ENCODE measurements at places on chromosomes 3 and 15.

DNA sequence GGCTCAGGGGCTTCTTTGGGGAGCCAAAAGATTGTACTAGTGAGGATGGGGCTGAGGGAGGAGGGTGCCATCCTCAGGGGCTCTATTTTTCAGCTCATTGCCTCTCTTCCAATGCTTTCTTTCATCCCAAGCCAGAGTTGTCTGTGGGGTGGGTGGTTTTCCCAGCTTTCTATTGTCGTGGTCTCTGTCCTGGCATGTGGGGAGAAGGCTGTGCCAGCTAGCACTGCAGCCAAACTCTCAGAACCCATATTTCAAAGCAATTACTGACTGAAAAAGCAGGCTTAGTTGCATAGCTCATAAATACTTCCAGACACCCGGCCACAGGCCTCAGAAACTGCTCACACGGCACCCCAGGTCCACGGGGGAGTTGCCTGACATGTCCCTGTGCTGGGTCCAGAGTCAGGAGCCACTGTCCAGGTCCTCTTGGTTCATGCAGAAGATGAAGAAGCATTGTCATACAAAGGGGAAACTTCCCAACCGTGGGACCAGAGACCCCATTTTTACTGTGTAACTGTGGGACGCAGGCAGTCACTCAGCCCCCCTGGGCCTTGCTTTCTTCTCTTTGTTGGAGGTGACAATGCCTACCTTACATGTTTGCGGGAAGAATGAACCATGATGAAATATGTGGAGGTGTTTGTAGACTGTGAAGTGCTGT lies 27.6 kb downstream of the FGD5 start:
- no peak for DNase-seq

GRCh38 chr15:37083610-37084009 lies 16.7 kb downstream of the MEIS2 start:
- no peak for DNase-seq

- no peak for DNase-seq
Observed at GRCh38 chr3:45792516-45793172, 3.7 kb downstream of the SLC6A20 start.

GRCh38 chr3:42685891-42686820 lies 819 bp downstream of the KLHL40 start:
- no peak for DNase-seq

- DNase-seq: no peak
Observed at GRCh38 chr3:28556195-28556594, 207.6 kb upstream of the AZI2 start.

DNA sequence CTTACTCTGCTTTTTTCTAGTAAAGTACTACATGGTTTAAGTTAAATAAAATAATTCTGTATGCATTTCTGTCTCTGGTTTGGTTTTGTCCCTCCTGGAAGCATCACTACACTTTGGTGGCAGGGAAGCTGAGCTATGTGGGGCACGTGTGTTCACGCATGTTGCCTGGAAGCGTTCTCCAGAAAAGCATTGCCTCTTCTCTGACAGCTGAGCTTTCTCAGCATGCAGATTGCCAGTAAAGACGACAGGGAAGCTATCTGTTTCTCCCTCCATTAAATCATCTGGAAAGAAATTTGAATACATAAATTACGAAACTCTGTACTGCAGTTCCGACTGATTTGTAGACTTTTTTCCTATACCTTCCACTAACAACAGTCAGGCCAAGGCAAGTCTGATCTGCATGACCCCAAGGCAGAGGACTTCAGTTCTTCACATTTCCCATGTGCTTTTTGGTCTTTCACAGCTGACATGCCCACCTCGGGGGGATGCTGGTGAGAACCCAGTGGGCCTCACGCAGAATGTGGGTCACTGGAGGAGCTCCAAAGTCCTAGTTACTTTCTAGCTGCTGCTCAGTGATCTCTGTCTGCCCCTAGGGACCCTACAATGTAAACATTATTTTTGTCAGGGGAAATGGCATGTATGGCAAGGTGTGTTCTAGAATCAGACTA lies 43.0 kb downstream of the PGPEP1L start:
- no peak for DNase-seq

DNA sequence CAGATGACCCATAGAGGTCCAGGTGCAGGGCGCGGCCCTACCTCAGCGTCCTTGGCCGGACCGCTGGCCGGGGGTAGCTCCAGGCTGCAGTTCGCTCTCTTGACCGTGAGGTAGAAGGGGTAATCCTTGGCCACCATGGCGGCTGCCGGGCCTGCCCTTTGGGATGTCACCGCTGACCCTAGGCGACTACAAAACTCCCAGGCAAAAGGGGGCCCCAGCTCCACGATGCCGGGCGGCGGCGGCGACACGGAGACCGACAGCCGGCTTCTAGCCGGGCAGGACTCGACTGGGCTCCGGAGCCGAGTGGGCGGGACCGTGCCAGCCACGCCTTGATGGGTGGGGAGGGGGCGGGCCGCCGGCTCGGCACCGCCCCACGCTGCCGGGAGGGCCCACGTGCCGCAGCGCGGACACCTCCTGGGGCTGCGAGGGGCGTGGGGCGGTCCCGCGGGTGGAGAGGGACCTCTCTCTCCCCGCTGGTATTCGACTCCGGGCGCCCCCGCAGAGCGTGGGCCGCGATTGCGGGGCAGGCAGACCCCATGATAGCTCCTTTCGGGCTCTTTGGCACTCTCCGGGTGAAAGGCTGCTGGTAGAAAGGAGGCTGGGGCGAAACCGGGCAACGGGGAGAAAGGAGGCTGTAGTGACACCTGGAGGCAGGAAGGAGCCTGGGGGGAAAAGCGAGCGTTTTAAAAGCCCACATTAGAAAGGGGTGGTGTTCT lies at the start of gene ARHGEF3:
Gene ARHGEF3, minus strand, starts transcription at position 288 of the 716 bp plus-strand sequence. Its CDS starts 151 bp downstream, at position 137.
- DNase-seq: peak; percentile 86

GRCh38 chr15:83410532-83410931 lies 36.6 kb upstream of the SH3GL3 start:
- no peak for DNase-seq

DNA sequence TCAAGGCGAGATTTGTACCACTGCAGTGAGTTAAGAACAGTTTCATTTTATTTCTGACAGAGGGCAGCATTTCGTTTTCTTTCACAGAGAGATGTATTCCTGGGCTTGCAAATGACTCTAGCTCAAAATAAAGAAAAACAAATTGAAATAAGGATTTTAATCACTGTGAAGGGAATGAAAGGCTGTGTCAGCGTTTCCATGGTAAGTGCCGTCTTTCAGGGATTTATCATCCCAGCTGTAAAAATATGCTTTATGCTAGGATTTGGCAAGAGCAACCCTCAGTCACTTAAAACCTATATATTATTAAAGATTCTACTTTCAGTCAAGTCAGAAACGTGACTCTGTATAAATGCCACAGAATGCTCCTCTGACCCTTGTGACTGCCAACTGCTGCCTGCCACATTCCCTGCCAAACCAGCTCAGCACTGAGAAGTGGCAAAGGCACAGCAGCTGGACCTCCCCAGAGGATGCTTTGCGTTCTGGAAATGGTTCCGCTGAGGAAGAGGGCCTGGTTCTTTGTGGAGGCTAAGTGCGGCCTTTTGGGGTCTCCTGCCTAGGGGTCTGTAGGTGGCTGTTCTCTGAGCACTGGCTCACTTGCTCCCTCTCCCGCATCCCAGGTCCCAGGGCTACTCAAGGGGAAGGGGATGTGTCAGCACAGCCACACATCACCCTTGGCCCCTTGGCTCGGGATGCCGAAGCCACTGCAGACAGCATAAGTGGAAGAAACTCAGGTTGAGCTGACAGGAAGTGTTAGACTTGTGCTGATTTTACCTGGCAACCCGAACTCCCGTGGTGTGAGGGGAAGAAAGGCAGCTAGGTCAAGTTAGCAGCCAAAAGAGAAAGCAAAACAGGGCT lies 56.6 kb upstream of the POMGNT2 start:
- no peak for DNase-seq

- DNase-seq: no peak
Observed at GRCh38 chr15:40420793-40421192, 15.2 kb downstream of the IVD start.

GRCh38 chr15:81275711-81276392 lies 48.1 kb downstream of the STARD5 start:
- DNase-seq: no peak

GRCh38 chr3:197793247-197793646 lies 2.2 kb downstream of the LRCH3 start:
- no peak for DNase-seq

- DNase-seq: no peak
Observed at GRCh38 chr15:39597751-39598185, 16.9 kb downstream of the THBS1 start.

DNA sequence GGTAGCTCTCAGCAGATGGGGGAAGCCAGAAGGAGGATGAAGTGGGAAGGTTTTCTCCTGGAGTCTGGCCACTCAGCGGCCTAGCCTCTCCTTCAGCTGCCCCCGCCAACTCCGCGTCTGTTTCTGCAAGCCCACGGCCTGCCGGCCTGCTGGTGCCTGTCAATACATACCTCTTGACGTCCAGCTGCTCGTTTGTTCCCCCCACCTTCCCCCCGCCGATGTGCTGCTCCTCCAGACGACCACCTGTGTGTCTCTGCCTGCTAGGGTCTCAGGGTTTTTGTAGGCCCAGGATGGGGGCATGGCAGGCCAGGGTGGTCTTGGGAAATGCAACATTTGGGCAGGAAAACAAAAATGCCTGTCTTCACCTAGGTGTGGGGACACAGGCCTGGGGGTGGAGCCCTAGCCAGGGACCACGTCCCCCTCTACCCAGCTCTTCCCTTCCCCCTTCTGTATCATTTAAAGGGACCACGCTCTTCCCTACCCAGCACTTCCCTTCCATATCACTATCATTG lies 137.8 kb downstream of the ALCAM start:
- no peak for DNase-seq
